ENCODE measurements at places on chromosomes 3 and 15.

GRCh38 chr3:184465883-184466412 lies 86.1 kb downstream of the CHRD start:
- DNase-seq = no peak

DNA sequence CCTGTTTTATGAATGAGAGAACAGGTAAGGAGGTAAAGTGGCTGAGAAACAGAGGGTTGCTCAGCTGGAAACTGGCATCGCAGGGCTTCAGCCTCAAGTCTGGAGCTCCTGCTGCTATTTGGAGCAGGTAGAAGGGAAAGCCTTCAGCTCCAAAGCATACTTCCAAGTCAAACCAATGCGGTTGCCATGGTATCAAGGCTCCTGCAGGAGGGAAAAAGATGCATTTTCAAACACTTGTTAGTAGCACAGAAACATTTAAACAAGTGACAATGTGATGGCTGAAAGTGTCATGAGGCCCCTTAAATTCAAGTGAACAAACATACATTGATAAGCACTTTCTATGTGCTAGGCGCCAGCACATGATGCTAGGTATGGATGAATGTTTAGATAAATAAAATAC lies 60.4 kb downstream of the RYR3 start:
- DNase-seq = no peak

- DNase-seq = no peak
Measured at GRCh38 chr3:100072326-100073048, 41.8 kb downstream of the FILIP1L start.

DNA sequence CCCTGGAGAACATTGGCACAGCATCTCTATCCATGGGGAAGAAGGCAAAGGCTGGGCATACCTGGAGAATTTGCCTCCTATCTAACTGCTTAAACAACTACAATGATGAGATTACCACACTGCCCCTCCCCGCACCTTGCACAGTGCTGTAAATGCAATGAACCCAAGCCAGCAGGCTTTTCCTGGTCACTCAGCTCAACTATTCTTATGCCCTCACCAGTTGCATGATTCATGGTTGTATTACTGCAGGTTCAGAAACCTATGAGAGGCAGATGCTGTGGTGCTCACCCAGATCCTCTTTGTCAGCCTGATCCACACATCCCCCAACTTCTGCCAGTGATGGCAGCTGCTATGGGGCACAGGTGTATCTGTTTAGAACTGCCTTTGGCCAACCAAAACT lies 77.7 kb upstream of the STAC start:
- no peak for DNase-seq

- no peak for DNase-seq
Measured at GRCh38 chr3:152243721-152244516, 24.8 kb upstream of the MBNL1 start.

DNA sequence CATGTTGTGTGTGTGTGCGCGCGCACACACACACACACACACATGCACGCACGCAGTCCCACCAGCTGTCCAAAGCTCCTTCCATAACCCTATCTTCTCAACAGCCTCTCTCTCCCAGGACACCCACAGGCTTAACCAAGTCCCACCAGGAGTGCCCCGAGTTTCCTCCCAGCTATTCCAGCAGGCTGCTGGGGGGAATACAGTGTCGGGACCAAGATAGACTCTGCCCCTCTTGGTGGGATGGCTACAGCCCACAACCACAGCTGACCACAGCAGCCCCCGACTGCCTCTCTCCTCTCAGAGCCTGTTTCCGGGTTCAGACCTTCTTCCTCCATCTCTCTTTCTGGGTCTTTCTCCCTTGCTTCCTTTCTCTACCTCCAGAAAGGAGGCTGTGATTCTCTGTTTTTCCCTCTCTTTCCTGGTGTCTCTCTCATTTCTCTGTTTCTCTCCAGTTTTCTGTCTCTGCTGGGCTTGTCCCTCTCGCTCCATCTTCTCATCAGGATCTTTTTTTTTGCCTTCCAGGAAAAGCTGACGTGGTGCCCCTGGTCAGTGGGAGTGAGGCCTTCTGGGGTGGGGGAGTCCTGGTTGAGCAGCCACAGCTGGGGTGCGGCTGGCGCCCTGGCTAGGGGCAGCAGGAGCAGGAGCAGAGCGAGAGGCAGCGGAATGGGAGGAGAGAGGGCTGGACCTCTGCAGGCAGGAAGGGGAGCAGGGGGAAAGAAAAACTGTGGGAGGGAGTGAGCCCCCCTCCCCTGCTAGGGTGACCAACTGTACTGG lies 3.3 kb upstream of the ISLR start:
- no peak for DNase-seq

All from WTC11 (cell line).